ENCODE measurements at places on chromosomes 3 and 15. TPM values are rescaled to one million over a fixed set of nuclear protein-coding genes. Genes with fewer than 3 reads are reported as not detected.

Gene SMAD6
- 14.6 TPM for total RNA-seq

Gene TFDP2
- total RNA-seq, result 147 TPM

Gene CCR2
- total RNA-seq, result not detected

Gene TASOR
- 144 TPM for total RNA-seq

Gene CMTM6
- 33.5 TPM for total RNA-seq

Gene MORC1
- not detected for total RNA-seq

Gene EFHB
- total RNA-seq, result not detected

Gene HOMER2
- 6.3 TPM for total RNA-seq

Gene CPLX3
- total RNA-seq, result 1.5 TPM

Gene ADCY5
- total RNA-seq, result 0.63 TPM

Gene ATP13A5
- total RNA-seq, result not detected

Gene PP2D1
- not detected for total RNA-seq

Gene TRPC1
- 3.4 TPM for total RNA-seq

Gene IP6K2
- total RNA-seq, result 92.7 TPM

Gene VIPR1
- not detected for total RNA-seq

Gene PFN2
- total RNA-seq, result 24.7 TPM

Gene IP6K1
- 30.9 TPM for total RNA-seq

Gene CFAP100
- total RNA-seq, result not detected
